Pancreas (tissue), 10 donors: ENCODE measurements at places on chromosomes 11 and 22. TPM values are rescaled to one million over a fixed set of nuclear protein-coding genes. Genes with fewer than 3 reads are reported as not detected.

DNA sequence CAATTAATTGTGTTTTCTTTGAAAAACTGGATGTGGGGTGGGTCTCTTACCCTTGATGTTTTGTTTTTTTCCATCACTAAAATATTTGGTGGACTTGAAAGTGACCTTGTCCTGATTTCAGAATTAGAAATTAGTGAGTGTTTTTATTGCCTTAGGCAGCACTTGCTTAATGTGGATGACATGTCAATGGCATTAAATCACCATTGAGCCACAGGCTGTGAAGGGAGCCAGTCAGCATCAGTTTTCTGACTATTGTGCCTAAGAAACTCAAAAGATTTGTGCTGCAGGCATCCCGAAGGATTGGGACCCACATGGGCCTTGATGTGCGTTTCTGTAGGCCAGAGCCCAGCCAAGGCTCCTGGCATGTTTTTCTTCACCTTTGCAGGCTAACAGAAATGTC, 53.8 kb downstream of the SWAP70 start:
- H3K27me3 ChIP-seq, result no peaks in the 10 kb centered on the region
- DNase-seq, result no peak
- H3K36me3 ChIP-seq, result no peaks in the 10 kb centered on the region
- peaks cover 17% of the 10 kb centered on the region for H3K4me1 ChIP-seq
- H3K4me3 ChIP-seq, result no peak overlapping the region

DNA sequence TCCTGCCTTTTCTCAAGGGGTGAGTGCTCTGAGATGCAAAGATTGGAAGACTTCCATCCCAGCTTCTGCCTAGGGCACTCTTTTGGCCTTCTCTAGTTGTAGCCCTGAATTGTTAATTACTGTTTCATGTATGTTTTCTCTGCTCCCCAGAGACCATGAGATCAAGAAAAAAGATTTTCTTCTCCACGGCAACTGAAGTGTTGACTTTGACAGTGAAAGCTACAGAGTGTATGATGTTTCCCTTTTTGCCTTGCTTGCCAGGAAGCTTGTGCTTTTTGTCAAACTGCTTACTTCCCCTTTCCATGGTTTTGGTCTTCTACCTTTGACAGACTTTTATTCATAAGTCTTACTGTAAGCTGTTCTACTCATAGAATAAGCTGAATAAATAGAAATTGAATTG, 23.3 kb upstream of the EIF3D start:
- H3K27ac ChIP-seq, result no peak overlapping the region
- no peaks in the 10 kb centered on the region for H3K4me1 ChIP-seq
- H3K27me3 ChIP-seq, result no peaks in the 10 kb centered on the region
- DNase-seq, result no peak

DNA sequence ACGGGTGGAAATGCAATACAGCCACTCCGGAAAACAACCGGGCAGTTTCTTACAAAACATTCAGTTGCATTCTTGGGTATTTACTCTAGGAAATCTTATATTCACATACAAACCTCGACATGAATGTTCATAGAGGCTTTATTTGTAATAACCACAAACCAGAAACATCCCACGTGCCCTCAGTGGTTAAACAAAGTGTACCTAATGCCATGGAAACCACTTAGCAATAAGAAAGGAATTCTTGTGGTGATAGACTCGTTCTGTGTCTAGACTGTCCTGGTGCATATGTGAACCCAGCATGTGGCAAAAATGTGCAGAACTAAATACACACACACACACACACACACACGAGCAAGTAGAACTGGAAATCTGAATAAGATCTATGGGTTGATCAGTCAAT, 1073.3 kb downstream of the TBC1D22A start:
- H3K27ac ChIP-seq, result no peak overlapping the region
- no peaks in the 10 kb centered on the region for H3K27me3 ChIP-seq

The SCGB1C1 gene
- not detected for total RNA-seq
